Peyer's patch (tissue), 4 donors: ENCODE measurements at places on chromosomes 16 and 17.

DNA sequence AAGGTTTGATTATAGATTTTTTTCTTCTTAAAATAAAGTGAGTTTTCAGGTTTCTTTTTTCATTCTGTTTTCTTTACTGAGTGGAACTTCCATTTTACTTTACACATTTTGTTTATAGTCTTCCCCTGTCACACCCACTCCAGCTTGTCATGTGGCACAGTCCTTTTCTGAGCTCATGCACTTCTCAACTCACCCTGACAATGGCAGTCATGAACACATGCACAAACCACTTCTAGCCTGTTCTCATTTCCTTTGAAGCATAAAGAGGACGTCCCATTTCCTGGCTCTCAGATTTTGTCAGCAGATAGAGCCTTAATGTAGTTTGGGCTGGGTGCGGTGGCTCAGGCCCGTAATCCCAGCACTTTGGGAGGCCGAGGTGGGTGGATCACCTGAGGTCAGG lies 168.0 kb downstream of the AHSP start:
- DNase-seq = peak; percentile 53
- H3K27ac ChIP-seq = no peak overlapping the region
- no peaks in the 10 kb centered on the region for H3K27me3 ChIP-seq
- no peak overlapping the region for H3K4me3 ChIP-seq
- no peaks in the 10 kb centered on the region for H3K36me3 ChIP-seq
- H3K4me1 ChIP-seq = no peaks in the 10 kb centered on the region

DNA sequence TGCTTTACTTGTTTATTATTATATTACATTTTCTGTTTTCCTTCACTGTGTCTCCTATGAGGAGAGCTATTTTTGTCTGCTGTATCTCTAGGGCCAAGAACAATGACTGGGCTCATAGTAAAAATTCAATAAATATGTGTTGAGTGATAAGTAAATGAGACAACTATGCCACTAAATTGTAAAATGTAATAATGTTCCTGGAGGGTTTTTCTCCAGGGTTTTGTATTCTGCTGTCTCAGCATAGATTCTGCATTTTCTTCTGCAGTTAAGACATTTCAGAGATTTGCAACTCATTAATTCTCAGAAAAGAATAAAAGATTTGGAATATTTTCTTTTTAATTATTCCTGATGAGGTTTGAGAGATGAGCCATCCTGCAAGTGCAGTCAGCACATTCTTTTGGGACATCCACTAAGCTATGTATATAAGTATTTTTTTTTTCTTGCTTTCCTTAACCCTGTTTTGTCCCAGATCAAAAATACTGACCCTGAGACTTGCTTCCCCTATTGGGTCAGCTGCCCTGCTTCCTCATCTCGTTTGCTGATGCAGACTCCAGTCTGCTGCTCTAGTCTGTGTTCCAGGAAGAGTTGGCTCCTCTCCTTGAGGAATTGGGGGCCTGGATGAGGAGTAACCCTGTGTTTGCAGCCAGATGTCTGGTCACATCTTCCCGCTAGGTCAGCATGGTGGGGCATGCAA lies 122.9 kb downstream of the ABCA8 start:
- H3K4me1 ChIP-seq = no peaks in the 10 kb centered on the region
- H3K36me3 ChIP-seq = no peaks in the 10 kb centered on the region
- H3K4me3 ChIP-seq = no peak overlapping the region
- no peak overlapping the region for H3K27ac ChIP-seq
- H3K27me3 ChIP-seq = no peaks in the 10 kb centered on the region
- no peak for DNase-seq

- no peaks in the 10 kb centered on the region for H3K27me3 ChIP-seq
- no peak for DNase-seq
These were observed 15.8 kb downstream of the C17orf58 start for GRCh38 chr17:67980456-67980855.

DNA sequence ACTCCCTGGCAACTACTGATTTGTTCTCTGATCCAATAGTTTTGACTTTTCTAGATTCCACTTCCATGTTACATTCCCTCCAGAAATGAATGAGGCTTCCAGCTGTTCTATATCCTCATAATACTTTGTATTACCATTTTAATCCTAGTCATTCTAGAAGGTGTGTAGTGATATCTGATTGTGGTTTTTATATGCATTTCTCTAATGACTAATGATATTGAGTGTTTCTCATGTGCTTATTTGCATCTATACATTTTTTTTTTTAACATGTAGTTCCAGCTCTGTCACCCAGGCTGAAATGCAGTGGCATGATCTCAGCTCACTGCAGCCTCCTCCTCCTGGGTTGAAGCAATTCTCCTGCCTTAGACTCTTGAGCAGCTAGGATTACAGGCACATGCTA lies 7.3 kb downstream of the ADGRG5 start:
- H3K27ac ChIP-seq = no peak overlapping the region
- H3K36me3 ChIP-seq = no peaks in the 10 kb centered on the region
- no peak for DNase-seq
- H3K4me1 ChIP-seq = no peaks in the 10 kb centered on the region
- H3K27me3 ChIP-seq = no peaks in the 10 kb centered on the region

- no peak overlapping the region for H3K27ac ChIP-seq
- peak; percentile 33 for DNase-seq
- H3K4me1 ChIP-seq = no peaks in the 10 kb centered on the region
- H3K4me3 ChIP-seq = no peak overlapping the region
- no peaks in the 10 kb centered on the region for H3K27me3 ChIP-seq
These were observed 26.0 kb downstream of the NGFR start for GRCh38 chr17:49521088-49521450.

DNA sequence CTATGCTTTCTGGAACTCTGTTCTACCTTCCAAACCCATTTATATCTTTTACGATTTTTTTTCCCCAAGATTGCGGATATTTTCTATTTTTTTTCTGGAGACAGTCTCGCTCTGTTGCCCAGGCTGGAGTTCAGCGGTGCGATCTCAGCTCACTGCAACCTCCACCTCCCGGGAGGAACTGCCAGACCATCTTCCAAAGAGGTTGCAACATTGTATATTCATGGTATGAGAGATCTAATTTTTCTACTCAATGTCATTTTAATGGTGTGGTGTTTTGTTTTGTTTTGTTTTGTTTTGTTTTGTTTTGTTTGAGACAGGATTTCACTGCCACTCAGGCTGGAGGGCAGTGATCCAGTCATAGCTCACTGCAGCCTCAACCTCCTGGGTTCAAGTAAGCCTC lies 8.5 kb upstream of the BMERB1 start:
- H3K27ac ChIP-seq = no peak overlapping the region
- H3K36me3 ChIP-seq = no peaks in the 10 kb centered on the region
- no peaks in the 10 kb centered on the region for H3K4me1 ChIP-seq
- H3K4me3 ChIP-seq = no peak overlapping the region
- no peaks in the 10 kb centered on the region for H3K27me3 ChIP-seq
- DNase-seq = no peak

DNA sequence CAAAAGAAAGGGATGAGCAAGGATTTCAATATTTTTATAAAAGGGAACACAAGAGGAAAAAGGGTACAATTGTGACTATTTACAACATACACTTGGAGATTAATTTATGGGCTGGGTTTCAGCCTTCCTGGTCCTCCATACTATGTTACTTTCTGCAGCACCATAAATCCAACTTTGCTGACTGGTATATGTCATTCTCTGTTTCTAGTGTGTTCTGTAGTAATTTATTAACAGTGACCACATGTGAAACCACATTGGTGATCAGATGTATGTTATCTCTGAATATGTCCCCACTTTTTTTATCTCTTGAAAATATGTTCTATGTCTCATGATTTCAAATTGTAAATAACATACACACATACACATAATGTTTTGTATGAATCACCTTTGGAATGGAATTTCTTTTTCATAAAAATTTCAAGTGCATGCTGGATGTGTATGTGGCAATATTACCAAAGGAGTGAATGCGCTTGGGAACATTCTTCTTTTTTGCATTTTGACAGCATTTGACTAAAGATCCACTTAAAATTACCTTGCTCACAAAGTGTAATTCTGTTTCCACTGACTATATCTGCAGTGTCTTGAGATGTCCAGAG lies 2.9 kb upstream of the LYRM9 start:
- no peaks in the 10 kb centered on the region for H3K36me3 ChIP-seq
- no peak for DNase-seq
- no peaks in the 10 kb centered on the region for H3K4me1 ChIP-seq
- H3K27me3 ChIP-seq = no peaks in the 10 kb centered on the region
- no peak overlapping the region for H3K4me3 ChIP-seq
- H3K27ac ChIP-seq = no peak overlapping the region

DNA sequence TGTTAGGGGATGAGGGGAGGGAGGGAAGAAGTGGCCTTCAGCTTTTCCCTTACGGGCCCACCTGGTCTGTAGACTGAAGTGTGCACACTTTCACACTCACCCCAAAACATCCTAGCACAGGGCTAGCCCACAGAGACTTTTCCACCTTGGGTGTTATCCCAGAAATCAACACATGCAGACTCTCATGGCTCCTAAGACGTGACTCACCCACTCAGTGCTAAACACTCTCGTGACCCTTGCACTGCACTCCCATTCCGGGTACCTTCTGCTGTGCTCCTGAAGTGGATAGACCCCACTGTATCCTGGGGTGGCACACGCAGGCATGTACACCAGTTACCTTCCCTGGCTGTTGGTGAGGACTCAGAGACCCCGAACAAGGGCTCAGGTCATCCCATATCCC lies 23.0 kb upstream of the ABCC3 start:
- H3K4me3 ChIP-seq = no peak overlapping the region
- H3K4me1 ChIP-seq = no peaks in the 10 kb centered on the region
- H3K27ac ChIP-seq = no peak overlapping the region
- H3K36me3 ChIP-seq = no peaks in the 10 kb centered on the region

GRCh38 chr17:29451121-29451742 lies 61.1 kb downstream of the TAOK1 start:
- no peaks in the 10 kb centered on the region for H3K36me3 ChIP-seq
- no peaks in the 10 kb centered on the region for H3K27me3 ChIP-seq
- H3K4me1 ChIP-seq = no peaks in the 10 kb centered on the region

DNA sequence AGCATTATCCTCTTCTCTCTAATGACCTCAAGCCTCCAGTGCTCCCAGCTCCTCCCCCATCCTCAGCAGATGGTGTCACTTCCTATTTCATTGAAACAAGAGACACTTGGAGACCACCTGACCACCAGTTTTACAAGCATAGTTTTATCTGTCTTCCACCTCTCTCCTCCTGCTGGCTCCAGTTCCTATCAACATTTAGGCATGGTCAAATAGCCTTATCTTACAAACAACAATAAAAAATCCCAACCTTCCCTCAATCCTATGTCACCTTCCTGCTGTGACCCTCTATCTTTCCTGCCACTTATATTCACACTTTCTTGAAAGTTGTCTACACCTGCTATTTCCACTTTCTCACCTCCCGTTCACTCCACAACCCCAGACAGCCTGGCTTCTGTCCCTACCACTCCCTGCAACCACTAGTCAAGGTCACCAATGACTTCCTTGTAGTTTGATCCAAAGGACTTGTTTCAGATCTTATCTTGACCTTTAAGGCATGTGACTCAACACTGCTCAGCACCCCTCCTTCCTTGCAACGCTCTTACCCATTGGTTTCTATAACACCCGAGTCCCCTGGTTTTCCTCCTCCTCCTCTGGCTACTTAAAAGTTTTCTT lies 4.3 kb upstream of the NTN1 start:
- no peak overlapping the region for H3K4me3 ChIP-seq
- no peaks in the 10 kb centered on the region for H3K27me3 ChIP-seq
- no peaks in the 10 kb centered on the region for H3K36me3 ChIP-seq
- no peak for DNase-seq
- H3K4me1 ChIP-seq = peaks cover 12% of the 10 kb centered on the region
- H3K27ac ChIP-seq = peak overlapping the region; percentile 14

DNA sequence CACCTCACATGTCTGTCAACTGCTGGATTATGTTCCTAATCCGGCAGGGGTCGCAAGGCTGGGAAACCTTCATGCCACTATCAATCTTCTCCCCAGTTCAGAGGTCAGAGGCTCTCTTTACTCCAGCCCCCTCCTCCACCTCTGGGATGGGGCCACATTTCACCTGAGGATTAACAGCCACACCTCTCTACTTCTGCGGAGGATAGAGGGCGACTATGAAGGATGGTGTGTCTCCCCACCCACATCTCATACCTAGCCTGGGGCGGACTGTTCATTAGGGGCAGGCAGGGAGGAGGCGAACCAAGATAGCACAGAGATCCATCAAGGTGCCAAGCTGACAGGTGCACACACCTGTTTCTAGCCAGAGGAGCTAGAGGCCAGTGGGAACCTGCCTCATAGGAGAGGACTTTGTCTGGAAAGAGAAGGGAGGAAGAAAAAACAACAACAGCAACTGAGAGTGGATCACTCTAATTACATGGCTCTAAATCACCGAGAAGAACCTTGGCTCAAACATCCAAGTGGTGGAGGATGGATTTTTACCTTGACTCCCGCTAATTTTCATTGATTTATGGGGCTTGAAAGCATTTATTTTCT lies 41.9 kb upstream of the SKAP1 start:
- H3K27ac ChIP-seq = no peak overlapping the region
- H3K4me3 ChIP-seq = no peak overlapping the region
- DNase-seq = no peak

GRCh38 chr16:81745704-81746558 lies 33.2 kb upstream of the PLCG2 start:
- peak; percentile 78 for DNase-seq
- H3K27ac ChIP-seq = no peak overlapping the region
- peak overlapping the region; percentile 51 for H3K4me3 ChIP-seq
- H3K27me3 ChIP-seq = no peaks in the 10 kb centered on the region

DNA sequence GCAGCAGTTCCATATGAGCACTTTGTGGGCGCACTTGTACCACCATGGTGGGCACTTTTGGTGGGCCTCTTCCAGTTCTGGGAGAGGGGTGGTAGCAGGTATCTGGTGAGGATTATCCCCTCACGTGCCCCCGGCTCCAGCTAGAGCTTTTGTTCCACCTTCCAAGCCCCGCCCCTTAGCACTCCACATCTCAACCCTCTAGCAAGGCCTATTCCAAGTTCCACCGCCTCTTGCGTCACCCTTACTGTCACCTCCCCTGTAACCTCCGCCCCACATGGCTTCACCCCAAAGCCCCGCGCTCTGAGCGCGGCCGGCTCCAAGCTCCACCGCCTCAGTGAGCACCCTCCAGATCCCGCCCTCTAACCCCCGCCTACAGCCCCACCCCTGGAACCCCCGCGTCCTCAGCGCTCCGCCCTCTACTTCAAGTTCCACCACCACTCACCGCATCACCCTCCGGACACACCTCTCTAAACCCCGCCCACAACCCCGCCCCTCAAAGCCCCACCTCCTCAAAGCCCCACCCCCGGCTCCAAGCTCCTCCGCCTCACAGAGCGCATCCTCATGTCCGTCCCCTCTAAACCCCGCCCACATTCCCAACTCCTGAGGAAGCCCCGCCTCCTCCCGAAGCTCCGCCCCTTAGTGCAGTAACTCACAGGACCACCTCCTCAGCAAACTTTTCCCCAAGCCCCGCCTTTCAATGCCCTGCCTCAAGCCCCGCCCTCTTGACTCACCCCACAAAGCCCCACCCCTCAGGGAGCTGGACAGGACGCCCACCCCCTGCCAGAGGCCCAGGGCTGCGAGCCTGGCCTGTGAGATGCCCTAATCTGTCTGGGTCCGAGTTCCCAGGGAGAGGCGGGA lies 11.1 kb downstream of the SCN4A start:
- no peak overlapping the region for H3K27ac ChIP-seq
- H3K27me3 ChIP-seq = no peaks in the 10 kb centered on the region
- no peaks in the 10 kb centered on the region for H3K36me3 ChIP-seq

- no peaks in the 10 kb centered on the region for H3K36me3 ChIP-seq
- no peaks in the 10 kb centered on the region for H3K4me1 ChIP-seq
- H3K27ac ChIP-seq = no peak overlapping the region
- no peak overlapping the region for H3K4me3 ChIP-seq
These were observed 123.1 kb upstream of the MAF start for GRCh38 chr16:79723583-79724168.

- no peak for DNase-seq
- H3K4me1 ChIP-seq = no peaks in the 10 kb centered on the region
- no peaks in the 10 kb centered on the region for H3K27me3 ChIP-seq
- H3K36me3 ChIP-seq = no peaks in the 10 kb centered on the region
These were observed 344.4 kb downstream of the SHISA9 start for GRCh38 chr16:13245713-13246377.

GRCh38 chr17:75238684-75239191 lies 22.7 kb downstream of the GGA3 start:
- peak; percentile 79 for DNase-seq
- no peak overlapping the region for H3K4me3 ChIP-seq
